Upper lobe of right lung (tissue), 1 donor: ENCODE measurements at places on chromosomes 2 and 18. TPM values are rescaled to one million over a fixed set of nuclear protein-coding genes. Genes with fewer than 3 reads are reported as not detected.

DNA sequence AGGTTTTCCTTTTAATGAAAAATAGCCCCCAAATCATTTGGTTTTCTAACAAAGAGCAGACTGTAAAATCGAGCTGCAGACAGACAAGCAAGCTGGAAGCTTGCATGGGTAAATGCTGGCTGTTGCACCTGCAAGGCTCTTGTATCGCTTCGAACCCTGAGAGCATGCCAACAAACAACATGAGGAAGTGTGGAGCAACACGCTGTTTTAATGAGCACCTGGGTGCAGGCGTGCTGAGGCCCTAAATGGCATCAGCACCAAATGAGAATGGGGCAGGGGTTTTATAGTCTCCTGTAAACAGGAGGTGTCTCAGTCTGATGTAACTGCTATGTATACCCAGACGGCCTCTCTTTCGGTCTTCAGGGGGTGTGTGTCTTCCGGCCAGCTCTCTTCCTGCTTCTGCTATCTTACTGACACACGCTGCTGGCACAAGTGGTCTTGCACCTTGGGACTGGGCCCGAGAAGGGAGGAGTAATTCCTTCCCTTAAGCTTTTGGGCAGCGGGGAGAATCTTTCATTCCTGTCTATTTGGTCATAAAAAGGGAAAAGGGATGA, 31.9 kb upstream of the CDH2 start:
- no peak for DNase-seq

- no peak for DNase-seq
These were observed 104.2 kb downstream of the CLIP4 start for GRCh38 chr2:29219374-29219773.

DNA sequence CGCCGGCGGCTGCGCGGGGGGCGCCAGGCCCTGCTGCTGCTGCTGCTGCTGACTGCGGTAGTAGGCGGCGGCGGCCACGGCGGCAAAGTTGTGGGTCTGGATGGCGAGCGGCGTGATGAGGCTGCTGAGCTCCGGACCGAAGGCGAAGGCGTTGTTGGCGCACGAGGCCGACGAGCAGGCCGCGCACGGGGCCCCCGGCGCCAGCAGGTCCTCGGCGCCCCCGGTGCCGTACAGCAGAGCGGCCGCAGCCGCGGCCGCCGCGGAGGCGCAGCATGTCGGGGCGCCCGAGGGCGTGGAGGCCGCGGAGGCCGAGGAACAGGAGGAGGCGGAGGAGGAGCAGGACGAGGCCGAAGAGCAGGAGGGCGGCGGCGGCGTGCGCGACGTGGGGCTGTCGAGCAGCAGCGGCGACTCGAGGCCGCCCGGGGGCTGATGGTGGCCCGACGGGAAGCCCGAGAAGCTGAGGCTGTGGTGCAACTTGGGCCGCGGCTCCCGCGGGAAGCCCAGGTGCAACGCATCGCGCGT, 1.8 kb downstream of the ZFP36L2 start:
- peak; percentile 75 for DNase-seq

DNA sequence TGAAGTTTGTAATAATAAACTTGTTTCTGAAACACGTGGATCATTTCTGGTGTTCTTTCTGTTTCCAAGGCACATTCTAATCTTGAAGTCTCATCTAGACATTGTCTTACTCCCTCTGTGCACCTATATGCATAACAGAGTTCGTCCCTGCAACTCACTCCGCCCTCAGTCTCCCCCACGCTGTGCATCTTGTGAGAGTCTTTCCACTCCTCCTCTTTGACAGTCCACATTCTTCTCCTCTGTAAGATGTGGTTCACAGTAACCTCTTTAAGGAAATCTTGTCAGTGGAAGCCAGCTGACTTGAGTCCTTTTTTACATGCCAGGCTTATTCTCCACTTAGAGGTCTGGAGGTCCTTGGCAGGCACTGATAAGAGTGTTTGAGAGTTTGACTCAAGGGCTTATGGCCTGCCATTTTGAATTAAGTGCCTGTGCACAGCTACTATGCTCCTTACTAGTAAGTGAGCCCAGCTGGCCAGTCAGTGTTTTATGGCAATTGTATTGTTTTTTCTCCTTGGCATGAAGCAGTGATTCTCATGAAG, 108.9 kb upstream of the IL1R2 start:
- DNase-seq = no peak

- no peak for DNase-seq
These were observed 347.4 kb downstream of the PARD3B start for GRCh38 chr2:204892506-204893255.

DNA sequence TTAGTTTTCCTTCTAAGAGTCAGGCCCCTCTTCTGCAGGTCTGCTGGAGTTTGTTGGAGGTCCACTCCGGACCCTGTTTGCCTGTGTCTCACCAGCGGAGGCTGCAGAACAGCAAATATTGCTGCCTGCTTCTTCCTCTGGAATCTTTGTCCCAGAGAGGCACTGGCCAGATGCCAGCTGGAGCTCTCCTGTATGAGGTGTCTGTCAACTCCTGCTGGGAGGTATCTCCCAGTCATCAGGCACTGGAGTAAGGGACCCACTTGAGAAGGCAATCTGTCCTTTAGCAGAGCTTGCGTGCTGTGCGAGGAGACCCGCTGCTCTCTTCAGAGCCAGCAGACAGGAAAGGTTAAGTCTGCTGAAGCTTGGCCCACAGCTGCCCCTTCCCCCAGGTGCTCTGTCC, 4.8 kb downstream of the REG1B start:
- no peak for DNase-seq

DNA sequence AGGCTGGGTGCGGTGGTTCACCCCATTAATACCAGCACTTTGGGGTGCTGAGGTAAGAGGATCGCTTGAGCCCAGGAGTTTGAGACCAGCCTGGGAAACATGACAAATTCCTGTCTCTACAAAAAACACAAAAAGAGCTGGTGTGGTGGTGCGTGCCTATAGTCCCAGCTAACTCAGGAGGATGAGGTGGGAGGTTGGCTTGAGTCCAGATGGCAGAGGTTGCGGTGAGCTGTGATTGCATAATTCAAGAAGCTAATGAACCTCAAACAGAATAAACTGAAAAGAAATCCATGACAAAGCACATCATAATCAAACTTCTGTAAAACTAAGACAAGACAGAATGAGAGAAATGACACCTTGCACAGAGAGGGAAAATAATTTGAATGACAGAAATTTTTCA, 54.8 kb downstream of the SEMA4F start:
- DNase-seq = no peak

DNA sequence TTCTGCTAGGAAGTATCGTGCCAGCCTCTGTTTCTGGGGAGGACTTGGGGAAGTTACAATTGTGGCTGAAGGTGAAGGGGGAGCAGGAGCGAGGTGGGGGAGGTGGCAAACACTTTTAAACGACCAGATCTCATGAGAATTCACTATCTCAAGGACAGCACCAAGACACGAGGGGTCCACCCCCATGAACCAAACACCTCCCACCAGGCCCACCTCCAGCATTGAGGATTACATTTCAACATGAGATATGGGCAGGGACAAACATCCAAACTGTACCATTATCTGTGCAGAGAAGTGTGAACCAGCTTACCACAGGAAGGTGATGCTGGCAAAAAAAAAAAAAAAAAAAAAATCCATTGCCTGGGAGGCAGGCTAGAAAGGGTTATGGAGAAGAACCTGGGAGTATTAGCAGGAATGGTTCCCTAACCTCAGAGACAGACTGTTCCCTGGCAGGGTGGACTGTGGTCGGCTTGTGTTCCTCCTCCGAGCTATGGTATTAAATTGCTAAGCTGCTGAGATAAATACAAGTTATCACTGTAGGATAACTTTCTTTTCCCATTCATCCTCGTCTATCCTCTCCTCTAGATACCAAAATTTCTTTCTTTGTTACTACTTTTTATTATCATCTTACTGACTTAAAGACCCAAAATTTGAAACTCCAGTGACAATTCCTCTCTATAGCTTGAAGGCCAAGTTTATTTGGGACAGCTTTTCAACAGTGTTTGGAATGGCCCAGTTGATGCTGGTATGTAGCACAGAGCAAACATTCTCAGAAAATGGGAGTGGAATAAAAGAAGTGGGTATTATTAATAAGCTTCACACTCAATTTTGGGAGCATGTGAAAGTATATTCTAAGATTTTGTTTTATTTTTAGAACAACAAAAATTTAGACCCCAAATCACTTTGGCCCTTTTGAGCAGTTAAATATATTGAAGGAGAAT, 73.7 kb upstream of the MAP3K20 start:
- DNase-seq = no peak

KLF11 gene
- total RNA-seq = 45.6 TPM

C2orf15 gene
- total RNA-seq = 1.1 TPM

HNMT gene
- total RNA-seq = 67.4 TPM
